NCI-H345 (cell line): ENCODE measurements at places on chromosomes 3 and 15.
A peak's percentile ranks its signal among the peaks of the same experiment; 100 is the strongest.

- no peak for DNase-seq
Observed at GRCh38 chr3:87798567-87798947, 260.2 kb downstream of the CGGBP1 start.

DNA sequence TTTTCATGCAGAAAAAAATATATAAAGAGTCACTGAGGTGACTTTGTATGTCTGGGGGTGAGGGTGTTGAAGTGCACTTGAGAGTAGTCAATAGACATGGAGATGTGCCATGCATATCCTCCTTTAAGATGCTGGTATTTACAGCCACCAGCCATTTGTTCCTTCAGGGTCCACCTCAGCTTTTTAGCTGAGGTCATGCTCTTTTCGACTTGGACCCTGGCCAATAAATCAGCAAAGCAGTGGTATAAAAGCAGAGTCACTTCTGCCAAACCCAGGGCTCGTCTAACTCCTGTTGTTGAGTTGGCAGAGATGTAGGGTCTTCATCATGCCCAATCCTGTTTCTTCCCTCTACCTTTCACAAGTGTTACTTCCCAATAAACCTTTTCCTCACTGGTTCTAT lies 75.1 kb upstream of the OSTN start:
- DNase-seq: peak; percentile 13

GRCh38 chr3:72143322-72143721 lies 358.4 kb upstream of the PROK2 start:
- no peak for DNase-seq

DNA sequence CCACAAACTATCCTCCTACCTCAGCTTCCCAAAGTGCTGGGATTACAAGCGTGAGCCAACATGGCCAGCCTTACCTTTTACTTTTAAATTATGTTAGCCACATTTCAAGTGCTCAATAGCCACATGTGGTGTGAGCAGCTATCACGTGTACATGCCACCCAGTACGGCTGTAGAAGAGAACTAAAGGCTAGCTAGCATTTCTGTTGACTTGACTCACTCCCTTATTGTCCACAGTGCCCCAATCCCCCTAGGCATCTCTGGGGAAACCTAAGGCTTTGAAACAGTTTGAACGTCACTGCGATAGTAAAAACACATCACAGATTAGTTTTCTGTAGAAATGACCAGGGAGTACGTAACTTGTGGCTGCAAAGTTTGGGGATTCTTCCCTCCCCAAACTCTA lies 12.0 kb downstream of the C15orf40 start:
- DNase-seq: no peak

DNA sequence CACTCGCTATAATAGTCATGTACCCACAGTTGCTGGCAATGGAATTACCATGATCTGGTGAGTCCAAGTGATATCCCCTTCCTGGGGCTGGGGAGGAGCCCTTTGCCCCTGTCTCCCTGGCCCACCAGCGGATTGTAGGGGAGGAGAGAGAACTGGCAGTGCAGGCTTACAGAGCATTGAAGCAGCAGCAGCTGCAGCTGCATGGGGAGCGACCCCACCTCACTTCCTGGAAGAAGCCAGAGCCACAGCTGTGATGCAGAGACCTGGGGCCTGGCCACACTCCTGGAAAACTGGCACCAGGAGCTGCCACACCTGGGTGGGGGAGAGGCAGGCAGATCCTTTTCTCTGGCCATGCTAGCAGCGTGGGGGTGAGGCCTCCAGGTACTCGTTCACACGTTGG lies 300.1 kb upstream of the PROK2 start:
- DNase-seq: no peak

GRCh38 chr3:114377426-114377825 lies 83.6 kb downstream of the TIGIT start:
- no peak for DNase-seq

- DNase-seq: no peak
Observed at GRCh38 chr3:171375666-171376595, 84.3 kb downstream of the TNIK start.

DNA sequence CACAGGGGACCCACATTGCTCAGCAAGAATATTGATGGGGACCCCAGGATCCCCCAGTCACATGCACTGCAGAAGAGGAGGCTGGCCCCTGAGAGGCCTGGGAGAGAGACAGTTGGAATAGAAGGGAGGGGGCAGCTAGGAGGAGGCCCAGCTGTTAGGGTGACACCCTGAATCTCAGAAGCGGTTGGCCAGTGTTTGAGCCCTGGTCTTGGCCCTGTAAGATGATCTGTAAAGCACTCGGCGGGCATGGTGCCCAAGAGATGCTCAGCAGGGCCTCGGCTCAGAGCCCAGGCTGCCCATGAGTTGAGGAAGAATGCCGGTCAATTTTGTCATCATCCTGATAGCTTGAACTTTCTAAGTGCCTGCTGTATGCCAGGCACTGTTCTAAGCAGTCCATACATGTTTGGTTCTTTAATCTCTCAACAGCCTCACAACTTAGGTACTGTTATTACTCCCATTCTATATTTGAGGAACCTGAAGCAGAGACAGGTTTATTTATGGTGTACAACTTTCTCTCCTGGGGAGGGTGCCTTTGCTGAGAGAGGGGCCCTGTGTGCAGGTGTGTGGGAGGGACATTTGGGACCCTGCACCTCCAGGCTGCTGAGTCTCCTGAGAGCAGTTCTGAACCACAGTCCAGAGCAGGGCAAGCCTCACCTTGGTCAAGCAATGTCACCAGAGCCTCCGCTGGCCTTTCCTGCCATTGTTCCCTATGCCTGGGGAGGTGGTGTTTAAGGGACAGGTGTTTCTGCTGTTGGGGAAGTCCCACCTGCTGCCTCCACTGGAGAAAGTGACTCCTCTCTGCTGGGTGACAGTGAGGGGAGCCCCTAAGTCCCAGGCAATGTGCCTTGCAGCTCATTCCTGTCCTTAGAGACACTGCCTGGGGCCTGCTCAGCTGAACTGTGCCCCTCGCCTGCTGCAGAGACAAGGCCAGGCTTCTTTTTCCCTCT lies 26.0 kb downstream of the SLC6A6 start:
- no peak for DNase-seq

GRCh38 chr15:84625123-84625522 lies 24.3 kb downstream of the ZSCAN2 start:
- no peak for DNase-seq

GRCh38 chr3:32181365-32181764 lies 57.1 kb upstream of the CMTM8 start:
- peak; percentile 40 for DNase-seq

- no peak for DNase-seq
Observed at GRCh38 chr3:55242921-55243320, 244.2 kb downstream of the WNT5A start.

GRCh38 chr3:182212479-182213076 lies 500.9 kb downstream of the SOX2 start:
- peak; percentile 89 for DNase-seq

GRCh38 chr15:25673972-25674371 lies 189.2 kb downstream of the ATP10A start:
- no peak for DNase-seq

DNA sequence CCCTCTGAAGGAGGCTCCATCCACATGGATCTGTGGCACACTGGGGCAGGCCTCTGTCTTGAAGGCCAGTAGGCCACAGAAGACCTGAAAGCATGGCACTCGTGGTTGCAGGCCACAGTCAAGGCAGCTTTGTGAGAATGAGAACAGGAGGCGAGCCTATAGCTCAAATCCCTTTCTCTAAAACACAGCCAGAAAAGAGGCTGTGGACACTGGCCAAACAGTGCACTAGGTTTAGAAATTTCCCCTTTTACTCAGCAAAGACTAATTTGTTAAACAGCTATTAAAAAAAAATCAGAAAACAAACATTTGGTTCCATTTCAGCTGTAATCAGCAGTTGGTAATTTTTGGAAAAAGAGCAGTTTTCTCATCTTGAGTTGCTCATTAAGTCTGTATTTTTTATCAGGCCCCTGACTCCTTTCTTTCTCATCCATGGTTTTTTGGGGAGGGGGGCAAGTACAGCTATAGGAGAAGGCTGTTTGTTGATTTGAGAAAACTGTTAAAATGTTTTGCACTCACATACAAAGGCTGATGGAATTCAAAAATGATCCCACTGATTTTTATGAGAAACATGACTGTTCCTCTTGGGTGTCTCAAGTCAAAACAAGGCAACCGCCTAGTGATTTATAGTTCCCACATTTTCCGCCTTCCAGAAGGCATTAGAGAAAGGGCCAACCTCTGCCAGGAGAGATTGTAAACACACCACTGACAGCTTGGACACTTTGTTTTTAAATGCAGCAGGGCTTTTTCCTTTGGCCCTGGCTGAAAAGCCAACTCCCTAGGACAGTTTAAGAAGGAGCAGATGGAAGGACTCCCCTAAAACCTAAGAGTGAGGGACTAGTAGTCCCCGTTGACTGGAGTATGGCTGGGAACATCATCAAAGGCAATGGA lies 28.1 kb downstream of the PARP16 start:
- no peak for DNase-seq

DNA sequence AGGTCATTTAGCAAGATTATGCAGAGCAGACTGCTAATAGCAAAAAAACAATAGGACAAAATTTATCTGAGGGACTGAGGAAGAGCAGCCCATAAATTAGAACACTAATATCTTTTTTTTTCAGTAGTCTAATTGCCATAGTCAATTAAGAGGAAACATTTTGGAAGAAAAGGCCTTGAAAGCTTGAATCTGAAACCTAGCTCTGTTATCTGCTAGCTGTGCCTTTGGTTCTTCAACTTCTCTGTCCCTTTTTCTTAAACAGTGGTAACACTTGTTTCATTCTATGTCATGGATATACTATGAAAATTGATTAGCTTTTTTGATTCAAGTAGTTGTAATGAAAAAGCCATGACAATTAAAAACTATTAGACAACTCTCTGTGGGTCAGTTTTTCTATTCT lies 1.7 kb downstream of the ATR start:
- DNase-seq: no peak

GRCh38 chr3:82048711-82049110 lies 287.3 kb upstream of the GBE1 start:
- DNase-seq: no peak

GRCh38 chr3:83946049-83946448 lies 1012.7 kb upstream of the CADM2 start:
- DNase-seq: peak; percentile 14

GRCh38 chr3:114411811-114412803 lies 118.3 kb downstream of the TIGIT start:
- DNase-seq: no peak

GRCh38 chr3:54949491-54950044 lies 21.7 kb upstream of the LRTM1 start:
- DNase-seq: no peak

- DNase-seq: no peak
Observed at GRCh38 chr3:46406443-46406787, 451 bp downstream of the CCR5AS start.

DNA sequence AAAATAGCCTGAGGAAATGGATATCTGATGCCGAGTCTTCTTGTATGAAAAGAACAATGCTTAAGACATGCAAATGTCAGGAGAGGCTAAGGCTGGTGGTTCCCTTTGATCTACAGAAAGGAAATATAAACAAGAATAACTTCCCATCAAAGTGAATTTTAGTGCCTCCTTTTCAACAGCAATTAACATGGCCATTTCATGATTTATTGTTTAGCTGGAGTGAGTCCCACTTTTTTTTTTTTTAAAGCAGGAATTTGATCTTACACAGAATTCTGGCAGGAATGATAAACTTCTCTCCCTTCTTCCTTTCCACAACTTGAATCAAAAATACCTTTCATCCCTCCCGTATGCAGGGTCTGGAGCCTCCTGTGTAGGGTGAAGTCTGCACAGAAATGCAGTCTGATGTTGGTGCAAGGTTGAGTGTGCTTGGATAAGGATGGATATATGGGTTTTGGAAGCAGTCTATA lies 287.0 kb downstream of the MEX3B start:
- no peak for DNase-seq

DNA sequence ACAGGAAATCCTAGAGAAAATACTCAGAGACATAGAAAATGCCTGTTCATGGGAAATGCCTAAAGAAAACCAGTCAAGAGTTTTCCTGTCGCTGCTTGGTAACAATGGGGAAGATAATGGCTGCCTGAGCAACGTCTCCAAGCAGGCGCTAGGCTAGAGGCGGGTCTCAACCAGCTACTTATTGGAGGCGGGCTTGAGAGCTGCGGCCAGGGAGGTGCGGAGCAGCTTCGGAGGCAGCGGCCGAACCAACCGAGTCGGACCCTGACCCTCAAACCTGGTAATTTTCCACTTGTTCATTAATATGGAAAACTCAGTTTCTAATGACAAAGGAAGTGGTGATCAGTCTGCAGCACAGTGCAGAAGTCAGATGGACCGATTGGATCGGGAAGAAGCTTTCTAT lies 173.1 kb downstream of the DTWD1 start:
- DNase-seq: no peak

GRCh38 chr3:138441742-138442141 lies 7.3 kb downstream of the ESYT3 start:
- DNase-seq: no peak

GRCh38 chr3:63349583-63350573 lies 71.8 kb downstream of the SYNPR start:
- DNase-seq: peak; percentile 53

GRCh38 chr15:49410641-49411040 lies 12.4 kb upstream of the FGF7 start:
- no peak for DNase-seq

GRCh38 chr3:36907911-36908646 lies 36.8 kb downstream of the TRANK1 start:
- no peak for DNase-seq

GRCh38 chr3:196849180-196849741 lies 18.5 kb upstream of the SENP5 start:
- DNase-seq: no peak
